ENCODE measurements at places on chromosomes 12 and 14.
A peak's percentile ranks its signal among the peaks of the same experiment; 100 is the strongest.

DNA sequence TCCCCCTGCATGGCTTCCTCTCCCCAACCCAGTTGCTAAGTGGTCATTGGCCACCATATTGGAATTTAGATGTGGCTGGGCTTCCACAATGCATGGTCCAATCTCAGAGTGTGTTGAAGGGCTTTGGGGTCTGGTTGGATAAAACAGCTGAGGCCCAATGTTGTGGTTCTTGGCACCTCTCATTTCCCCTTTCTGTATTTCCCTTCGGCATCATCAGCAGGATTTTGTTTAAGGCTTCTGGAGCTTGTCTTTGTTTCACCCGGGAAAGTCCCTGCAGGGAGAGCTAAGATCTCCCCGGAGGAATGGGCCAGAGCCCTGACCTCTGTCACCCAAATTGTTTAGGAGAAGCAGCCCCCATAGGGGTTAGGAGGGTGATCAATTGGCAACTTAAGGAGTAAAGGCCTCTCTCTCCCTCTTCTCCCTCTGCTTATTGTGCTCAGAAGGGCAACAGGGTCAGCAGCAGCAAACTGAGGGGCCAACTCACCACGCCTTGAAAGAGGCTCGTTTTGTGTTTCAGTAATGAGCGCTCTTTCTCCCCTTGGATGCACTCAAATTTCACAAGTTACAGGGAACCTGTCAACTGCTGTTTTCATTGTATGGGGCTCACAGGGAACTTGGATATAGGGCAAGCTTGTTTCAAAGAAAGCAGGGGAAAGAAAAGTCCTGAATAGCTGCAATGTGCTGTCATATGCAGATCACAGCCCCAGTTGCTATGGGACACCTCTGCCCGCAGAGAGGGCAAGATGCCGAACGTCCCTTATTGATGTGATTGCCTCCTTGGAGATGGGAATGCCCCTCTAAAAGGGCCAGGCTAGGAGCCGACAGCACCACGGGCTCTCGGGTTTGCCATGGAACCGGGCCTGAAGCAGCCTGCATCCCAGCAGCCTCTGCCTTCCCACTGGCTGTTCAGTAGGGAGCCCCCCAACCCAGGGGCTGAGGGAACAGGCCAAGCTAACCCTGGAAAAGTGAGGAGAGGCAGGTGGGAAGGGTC is 223.7 kb downstream of the ZFP36L1 start:
- no peak overlapping the region for H3K4me3 ChIP-seq
- no peak overlapping the region for H3K27ac ChIP-seq
- H3K4me1 ChIP-seq = peaks cover 18% of the 10 kb centered on the region
- no peak for DNase-seq
- no peaks in the 10 kb centered on the region for H3K36me3 ChIP-seq

DNA sequence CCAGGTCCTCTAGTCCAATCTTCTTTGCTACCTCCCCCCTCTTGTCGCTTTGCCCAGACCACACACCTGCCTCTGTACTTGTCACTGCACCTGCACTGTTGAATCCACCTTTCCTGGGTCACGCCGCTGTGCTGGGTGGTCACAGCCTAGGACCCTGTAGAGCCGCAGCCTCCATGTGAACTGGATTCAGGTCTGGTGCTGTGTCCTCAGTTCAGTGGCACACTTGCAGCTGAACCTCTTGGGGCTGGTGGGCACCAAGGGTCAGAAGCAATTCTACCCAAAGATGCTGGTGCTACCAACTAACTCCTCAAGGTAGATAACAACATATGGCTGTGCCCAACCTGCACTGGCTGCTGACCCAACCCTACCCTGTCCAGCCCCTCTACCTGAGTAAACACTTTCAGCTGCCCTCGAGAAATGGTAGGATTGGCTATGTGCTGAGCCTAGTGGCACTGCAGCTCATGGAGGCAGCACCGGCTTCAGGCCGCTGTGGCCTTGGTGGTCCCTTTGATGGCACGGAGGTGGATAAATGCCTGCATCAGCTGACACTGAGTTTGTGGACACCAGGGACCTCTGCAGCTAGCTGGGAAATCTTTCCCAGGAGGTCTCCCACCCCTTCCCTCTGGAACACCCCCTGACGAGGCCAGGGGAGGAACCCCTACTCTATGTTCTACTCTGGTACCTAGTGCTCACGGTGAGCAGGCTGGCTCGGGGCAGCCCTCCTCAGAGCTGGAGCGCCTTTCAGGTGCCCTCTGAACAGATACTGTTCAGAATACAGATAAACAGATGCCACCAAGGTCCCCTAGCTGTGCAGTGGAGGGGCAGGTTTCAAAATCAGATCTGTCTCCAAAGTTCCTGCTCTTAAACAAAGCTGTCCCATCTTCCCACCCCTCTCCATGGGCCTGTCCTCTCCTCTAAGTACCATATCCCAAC is 14.3 kb downstream of the AGAP2 start:
- no peaks in the 10 kb centered on the region for H3K27me3 ChIP-seq
- H3K36me3 ChIP-seq = peaks cover 41% of the 10 kb centered on the region
- no peak overlapping the region for H3K27ac ChIP-seq
- no peak overlapping the region for H3K4me3 ChIP-seq

- no peak for DNase-seq
- H3K4me3 ChIP-seq = no peak overlapping the region
These were observed 75.4 kb downstream of the CCDC92 start for GRCh38 chr12:123897221-123897620.

DNA sequence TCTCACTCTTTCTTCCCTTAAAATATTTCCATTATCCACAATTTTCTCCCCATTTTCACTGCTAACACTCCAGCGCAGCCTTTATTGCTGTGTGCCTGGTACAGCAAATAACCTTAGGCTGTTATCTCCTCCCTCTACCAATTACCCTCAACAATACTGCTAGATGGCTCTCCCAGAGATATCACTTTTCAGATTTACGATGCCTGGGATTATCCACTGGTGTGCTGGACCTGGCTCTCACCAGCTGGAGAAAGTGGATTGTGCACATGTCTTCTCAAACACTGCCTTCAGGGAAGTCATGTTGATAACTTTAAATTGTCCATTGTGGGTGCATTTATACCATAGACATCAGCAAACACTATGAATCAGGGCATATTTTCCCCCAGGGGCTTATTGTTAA is 101.9 kb upstream of the ADAMTS20 start:
- no peaks in the 10 kb centered on the region for H3K27me3 ChIP-seq
- H3K4me3 ChIP-seq = no peak overlapping the region
- no peak overlapping the region for H3K27ac ChIP-seq
- DNase-seq = no peak

DNA sequence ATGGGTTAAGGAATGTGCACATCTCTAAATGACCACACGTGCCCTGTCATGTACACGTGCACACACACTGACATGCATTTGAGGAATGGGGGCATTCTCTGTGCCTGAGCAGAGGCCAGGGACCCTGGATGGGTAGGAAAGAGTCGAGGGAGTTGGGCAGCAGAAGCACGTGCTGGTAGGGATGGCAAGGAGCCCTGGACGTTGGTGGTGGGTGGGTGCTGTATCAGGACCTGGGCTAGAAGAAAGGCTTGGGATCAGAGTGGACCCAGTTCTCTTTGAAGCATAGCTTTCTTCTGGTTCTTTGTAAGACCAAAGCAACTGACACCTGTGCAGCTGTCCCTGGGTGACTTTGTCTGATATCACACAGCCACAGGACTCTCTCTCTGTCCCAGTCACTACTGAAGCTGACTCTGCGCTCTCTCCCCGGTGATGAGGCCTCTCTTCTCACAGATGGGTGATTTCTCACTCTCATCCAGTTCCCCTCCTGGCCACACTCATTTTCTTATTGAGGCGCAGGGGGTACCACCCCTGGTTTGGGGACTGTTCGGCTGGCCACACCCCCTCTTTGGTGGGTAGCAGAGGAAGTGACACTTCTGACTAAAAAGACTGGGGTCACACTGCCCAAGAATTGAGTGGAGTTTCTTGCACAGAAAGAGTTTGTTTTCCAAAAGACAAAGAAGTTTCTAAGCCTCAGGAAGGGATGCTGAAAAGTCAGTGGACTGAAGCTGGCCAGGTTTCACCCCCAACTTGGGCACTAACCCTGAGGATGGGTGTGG is 171.7 kb upstream of the RTL1 start:
- H3K27ac ChIP-seq = no peak overlapping the region
- H3K4me3 ChIP-seq = no peak overlapping the region
- peaks cover 48% of the 10 kb centered on the region for H3K27me3 ChIP-seq
- no peaks in the 10 kb centered on the region for H3K36me3 ChIP-seq
- peak; percentile 2 for DNase-seq

DNA sequence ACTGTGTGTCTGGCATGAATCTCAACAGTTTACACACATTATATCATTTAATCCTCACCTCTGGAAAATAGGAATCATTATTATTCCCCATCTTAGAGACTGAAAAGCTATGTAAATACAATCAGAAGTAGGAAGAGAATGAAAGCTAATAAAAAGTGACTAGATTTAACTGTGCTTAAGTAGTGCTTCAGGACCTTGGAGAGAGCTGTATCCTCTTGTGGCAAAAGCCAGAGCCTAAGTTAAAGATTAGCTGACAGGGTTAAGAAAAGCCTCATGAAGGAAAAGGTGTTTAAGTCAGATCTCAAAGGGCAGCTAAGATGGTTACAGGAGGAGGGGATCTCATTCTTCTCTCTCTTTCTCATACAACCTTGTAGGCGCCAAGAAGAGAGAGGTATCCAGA is 65.3 kb upstream of the TMEM233 start:
- H3K27me3 ChIP-seq = peaks cover 4% of the 10 kb centered on the region
- DNase-seq = no peak
- H3K36me3 ChIP-seq = no peaks in the 10 kb centered on the region
- no peak overlapping the region for H3K27ac ChIP-seq
- no peak overlapping the region for H3K4me3 ChIP-seq

- H3K4me3 ChIP-seq = no peak overlapping the region
- H3K27me3 ChIP-seq = peaks cover 24% of the 10 kb centered on the region
- DNase-seq = no peak
- H3K36me3 ChIP-seq = no peaks in the 10 kb centered on the region
- no peak overlapping the region for H3K27ac ChIP-seq
These were observed 18.3 kb upstream of the VASH1 start for GRCh38 chr14:76742966-76743365.

- no peak for DNase-seq
- H3K4me1 ChIP-seq = no peaks in the 10 kb centered on the region
- H3K27ac ChIP-seq = no peak overlapping the region
- H3K36me3 ChIP-seq = no peaks in the 10 kb centered on the region
These were observed 455.5 kb upstream of the MGAT4C start for GRCh38 chr12:86711731-86712130.

- peaks cover 8% of the 10 kb centered on the region for H3K4me1 ChIP-seq
- H3K27ac ChIP-seq = no peak overlapping the region
- no peak for DNase-seq
- H3K36me3 ChIP-seq = no peaks in the 10 kb centered on the region
These were observed 2.9 kb downstream of the BEGAIN start for GRCh38 chr14:100584056-100585031.

- no peak overlapping the region for H3K27ac ChIP-seq
- H3K4me3 ChIP-seq = no peak overlapping the region
- H3K36me3 ChIP-seq = peaks cover 69% of the 10 kb centered on the region
- peaks cover 2% of the 10 kb centered on the region for H3K4me1 ChIP-seq
- no peaks in the 10 kb centered on the region for H3K27me3 ChIP-seq
- no peak for DNase-seq
These were observed 30.8 kb downstream of the DEGS2 start for GRCh38 chr14:100128688-100129087.

GRCh38 chr12:119319638-119320037 is 14.9 kb upstream of the CCDC60 start:
- H3K4me1 ChIP-seq = no peaks in the 10 kb centered on the region
- no peak overlapping the region for H3K4me3 ChIP-seq
- no peaks in the 10 kb centered on the region for H3K27me3 ChIP-seq
- DNase-seq = no peak
- no peaks in the 10 kb centered on the region for H3K36me3 ChIP-seq
- H3K27ac ChIP-seq = no peak overlapping the region

GRCh38 chr14:92546347-92547053 is 32.9 kb downstream of the RIN3 start:
- DNase-seq = peak; percentile 33
- H3K27me3 ChIP-seq = peaks cover 7% of the 10 kb centered on the region
- no peak overlapping the region for H3K4me3 ChIP-seq
- peak overlapping the region; percentile 16 for H3K27ac ChIP-seq

GRCh38 chr14:89922031-89922907 is 32.3 kb downstream of the EFCAB11 start:
- H3K36me3 ChIP-seq = no peaks in the 10 kb centered on the region
- no peaks in the 10 kb centered on the region for H3K4me1 ChIP-seq
- no peak for DNase-seq
- H3K27me3 ChIP-seq = no peaks in the 10 kb centered on the region
- H3K4me3 ChIP-seq = no peak overlapping the region

GRCh38 chr12:124653169-124653931 is 85.9 kb upstream of the NCOR2 start:
- no peak overlapping the region for H3K4me3 ChIP-seq
- no peak overlapping the region for H3K27ac ChIP-seq
- DNase-seq = no peak
- peaks cover 37% of the 10 kb centered on the region for H3K27me3 ChIP-seq

GRCh38 chr14:80211153-80212022 is at the start of gene DIO2:
TSS of gene DIO2 (minus strand) at chr14:80211504. CDS start at chr14:80211472, 32 bp downstream.
- DNase-seq = no peak
- H3K4me1 ChIP-seq = no peaks in the 10 kb centered on the region
- no peak within 1 kb of the TSS for H3K4me3 ChIP-seq
- H3K27me3 ChIP-seq = no peaks in the 10 kb centered on the region
- no peak within 1 kb of the TSS for H3K27ac ChIP-seq

DNA sequence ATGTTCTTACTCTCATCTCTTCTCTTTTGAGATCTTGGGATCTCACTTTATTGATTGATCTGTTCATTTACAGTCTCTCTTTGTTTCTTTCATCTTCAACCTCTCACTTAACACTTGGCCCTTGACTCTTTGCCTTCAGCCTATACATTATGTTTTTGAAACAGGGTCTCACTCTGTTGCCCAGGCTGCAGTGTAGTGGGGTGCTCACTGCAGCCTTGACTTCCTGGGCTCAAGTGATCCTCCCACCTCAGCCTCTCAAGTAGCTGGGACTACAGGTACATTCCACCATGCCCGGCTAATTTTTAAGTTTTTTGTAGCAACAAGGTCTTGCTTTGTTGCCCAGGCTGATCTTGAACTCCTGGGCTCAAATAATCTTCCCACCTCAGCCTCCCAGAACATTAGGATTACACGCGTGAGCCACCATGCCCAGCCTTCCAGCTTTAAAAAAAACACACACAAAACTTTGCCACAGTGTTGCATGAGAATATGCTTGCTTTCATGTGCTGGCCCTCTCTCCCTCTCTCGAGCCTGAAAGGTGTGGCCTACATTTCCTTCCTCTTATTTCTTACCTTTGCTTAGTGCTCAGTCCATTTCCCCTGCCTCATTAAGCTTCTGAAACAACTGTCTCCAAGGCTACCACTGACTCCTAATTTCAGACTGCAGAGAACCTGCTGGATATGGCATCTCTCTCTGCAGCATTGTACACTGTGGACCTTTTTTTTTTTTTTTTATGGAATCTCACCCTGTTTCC is 9.9 kb downstream of the DIP2B start:
- H3K4me3 ChIP-seq = peak overlapping the region; percentile 42
- peaks cover 14% of the 10 kb centered on the region for H3K36me3 ChIP-seq
- H3K27me3 ChIP-seq = no peaks in the 10 kb centered on the region
- peak overlapping the region; percentile 94 for H3K27ac ChIP-seq
